ENCODE measurements at places on chromosomes 2 and 18. TPM values are rescaled to one million over a fixed set of nuclear protein-coding genes. Genes with fewer than 3 reads are reported as not detected.
A peak's percentile ranks its signal among the peaks of the same experiment; 100 is the strongest.

DNA sequence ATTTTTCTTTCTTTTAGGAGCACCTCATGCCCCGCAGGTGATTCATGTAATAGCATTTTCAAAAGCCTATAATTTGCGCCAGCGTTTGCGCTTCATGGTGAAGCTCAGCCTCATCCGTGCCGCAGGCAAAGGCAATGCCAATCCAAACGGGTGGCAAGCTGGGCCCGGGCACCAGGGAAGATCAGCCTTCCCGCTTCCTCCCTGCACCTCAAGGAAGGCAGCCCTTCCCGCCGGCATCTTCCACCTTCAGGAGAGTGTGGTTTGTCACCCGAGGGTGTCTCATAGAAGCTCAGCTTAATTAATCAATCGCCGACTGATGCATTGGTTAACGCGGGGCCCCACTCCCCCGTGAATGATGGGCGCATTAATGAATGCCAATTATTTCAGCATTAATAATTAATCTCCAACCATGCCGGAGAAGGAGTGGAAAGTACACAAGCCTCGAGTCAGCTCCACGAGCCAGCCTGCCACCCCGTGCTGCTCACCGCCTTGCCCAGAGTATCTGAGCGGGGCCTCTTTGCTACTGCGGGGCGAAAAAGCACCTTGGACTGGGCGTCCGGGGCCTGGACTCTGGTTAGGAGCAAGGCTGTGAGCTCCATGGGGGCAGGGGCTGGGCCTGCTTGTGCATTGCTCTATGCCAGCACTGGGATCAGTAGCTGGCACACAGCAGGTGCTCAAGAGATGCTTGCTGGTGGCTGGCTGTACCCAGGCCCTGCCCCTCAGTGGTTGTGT, 13.0 kb downstream of the INHBB start:
- DNase-seq = no peak
- no peaks in the 10 kb centered on the region for H3K4me1 ChIP-seq
- H3K4me3 ChIP-seq = no peak overlapping the region
- no peaks in the 10 kb centered on the region for H3K36me3 ChIP-seq

DNA sequence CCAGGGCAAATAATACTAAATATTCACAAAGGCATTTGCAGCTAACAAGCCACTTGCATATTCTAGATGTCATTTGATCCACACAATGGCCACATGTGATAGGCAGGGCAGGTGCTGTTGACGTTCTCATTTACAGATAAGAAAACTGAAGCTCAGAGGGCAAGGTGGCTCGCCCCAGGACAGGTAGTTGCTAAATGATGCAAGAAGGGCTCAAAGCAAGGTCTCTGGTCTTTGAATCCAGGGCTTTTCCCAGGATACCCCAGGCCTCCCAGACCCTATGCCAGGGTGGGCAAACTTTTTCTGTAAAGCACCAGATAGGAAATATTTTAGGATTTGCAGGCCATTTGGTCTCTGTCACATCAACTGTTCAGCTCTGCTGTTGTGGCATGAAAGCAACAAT, 35.1 kb downstream of the LOXHD1 start:
- no peak overlapping the region for H3K27ac ChIP-seq
- no peaks in the 10 kb centered on the region for H3K36me3 ChIP-seq
- no peak overlapping the region for H3K4me3 ChIP-seq
- peaks cover 3% of the 10 kb centered on the region for H3K27me3 ChIP-seq

DNA sequence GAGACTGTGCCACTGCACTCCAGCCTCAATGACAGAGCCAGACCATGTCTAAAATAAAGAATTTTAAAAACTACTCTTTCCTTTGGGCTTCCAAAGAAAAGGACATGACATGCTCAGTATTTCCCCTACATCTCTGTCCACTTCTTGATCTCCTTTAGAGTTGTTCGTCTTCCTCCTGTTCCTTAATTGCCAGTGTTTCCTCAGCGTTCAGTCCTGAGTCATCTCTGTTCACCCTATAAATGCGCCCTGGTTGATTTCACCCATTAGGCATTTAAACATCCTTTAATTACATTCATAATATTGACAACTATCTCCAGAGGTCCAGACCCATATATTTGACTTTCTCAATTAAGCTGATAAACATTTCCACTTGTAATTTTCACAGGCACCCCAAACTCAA, 64.0 kb downstream of the AAK1 start:
- no peak for DNase-seq
- no peak overlapping the region for H3K27ac ChIP-seq
- no peak overlapping the region for H3K4me3 ChIP-seq

GRCh38 chr2:6999211-6999877, 82.1 kb downstream of the RNF144A start:
- H3K4me1 ChIP-seq = no peaks in the 10 kb centered on the region
- DNase-seq = no peak
- no peak overlapping the region for H3K4me3 ChIP-seq
- no peak overlapping the region for H3K27ac ChIP-seq
- no peaks in the 10 kb centered on the region for H3K27me3 ChIP-seq
- no peaks in the 10 kb centered on the region for H3K36me3 ChIP-seq

DNA sequence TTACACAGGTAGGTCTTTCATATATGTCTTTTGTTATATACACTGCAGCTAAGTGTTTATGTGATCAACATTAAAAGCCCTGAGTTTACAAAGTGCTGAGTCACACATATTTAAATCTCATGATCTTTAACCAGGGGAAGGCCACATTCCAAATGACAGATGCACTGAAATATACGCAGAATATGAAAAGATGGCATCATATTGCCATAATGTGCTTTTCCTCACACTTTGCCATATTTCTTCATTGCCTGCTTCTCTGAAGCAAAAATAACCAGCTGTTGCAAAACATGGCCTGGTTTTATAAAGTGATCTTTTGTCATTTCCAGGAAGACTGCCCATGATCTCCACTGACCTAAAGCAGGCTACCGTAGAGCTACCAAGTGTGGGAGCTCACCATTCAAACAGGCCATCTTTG, 93.5 kb upstream of the MAPRE2 start:
- no peaks in the 10 kb centered on the region for H3K27me3 ChIP-seq
- no peak overlapping the region for H3K27ac ChIP-seq
- no peak overlapping the region for H3K4me3 ChIP-seq
- H3K4me1 ChIP-seq = no peaks in the 10 kb centered on the region
- H3K36me3 ChIP-seq = no peaks in the 10 kb centered on the region
- DNase-seq = no peak

GRCh38 chr2:3647831-3648651, 10.0 kb upstream of the ALLC start:
- no peak overlapping the region for H3K27ac ChIP-seq
- DNase-seq = no peak
- no peak overlapping the region for H3K4me3 ChIP-seq
- peaks cover 7% of the 10 kb centered on the region for H3K27me3 ChIP-seq
- H3K4me1 ChIP-seq = peaks cover 7% of the 10 kb centered on the region
- no peaks in the 10 kb centered on the region for H3K36me3 ChIP-seq

DNA sequence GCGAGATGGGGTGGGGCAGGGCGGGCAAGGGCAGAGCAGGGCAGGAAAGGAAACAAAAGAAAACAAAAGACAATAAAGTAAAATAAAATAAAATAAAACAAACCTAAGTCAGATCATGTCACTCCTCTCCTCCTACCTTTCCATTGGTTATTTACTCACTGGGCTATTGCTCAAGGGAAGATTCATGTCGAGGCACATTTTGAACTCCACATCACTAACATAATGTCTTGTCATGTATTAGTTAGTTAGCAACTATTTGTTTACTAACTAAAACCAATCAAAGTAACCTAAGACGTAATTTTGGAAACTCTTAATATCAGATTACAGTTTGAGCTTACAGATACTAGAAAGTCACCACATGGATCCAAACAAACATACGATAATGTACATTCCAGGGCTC, 2.2 kb downstream of the C1D start:
- H3K4me3 ChIP-seq = no peak overlapping the region
- H3K36me3 ChIP-seq = no peaks in the 10 kb centered on the region
- peaks cover 20% of the 10 kb centered on the region for H3K4me1 ChIP-seq
- H3K27ac ChIP-seq = peak overlapping the region; percentile 95

GRCh38 chr2:236601316-236602202, 31.9 kb downstream of the ACKR3 start:
- no peak for DNase-seq
- peaks cover 11% of the 10 kb centered on the region for H3K4me1 ChIP-seq
- no peaks in the 10 kb centered on the region for H3K36me3 ChIP-seq
- peaks cover 4% of the 10 kb centered on the region for H3K27me3 ChIP-seq

DNA sequence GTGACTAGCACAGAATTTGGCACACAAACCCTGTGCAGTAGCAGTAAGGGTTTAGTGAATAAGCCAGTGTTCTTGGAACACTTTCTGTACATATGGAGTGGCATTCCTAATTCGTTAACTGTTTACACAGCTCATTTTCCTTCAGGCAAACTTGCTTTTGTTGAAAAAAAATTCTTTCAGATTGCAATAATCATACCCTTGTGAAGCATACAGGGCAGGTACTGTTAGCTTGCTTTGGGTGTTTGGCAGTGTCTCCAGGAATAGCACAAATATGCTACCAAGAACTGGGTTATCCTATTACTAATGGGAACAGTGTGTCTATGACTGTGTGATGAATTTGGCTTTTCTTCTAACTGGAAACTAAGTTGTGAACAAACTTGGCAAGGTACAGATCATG, 33.4 kb downstream of the UGP2 start:
- peak overlapping the region; percentile 83 for H3K27ac ChIP-seq
- peak overlapping the region; percentile 7 for H3K4me3 ChIP-seq
- H3K36me3 ChIP-seq = peaks cover 13% of the 10 kb centered on the region
- peak; percentile 52 for DNase-seq
- H3K27me3 ChIP-seq = no peaks in the 10 kb centered on the region
- H3K4me1 ChIP-seq = peaks cover 31% of the 10 kb centered on the region

- H3K36me3 ChIP-seq = peaks cover 13% of the 10 kb centered on the region
- H3K4me1 ChIP-seq = peaks cover 15% of the 10 kb centered on the region
- H3K27ac ChIP-seq = no peak overlapping the region
- H3K4me3 ChIP-seq = no peak overlapping the region
- no peaks in the 10 kb centered on the region for H3K27me3 ChIP-seq
- DNase-seq = no peak
Observed at GRCh38 chr18:22935431-22935830, 2.3 kb downstream of the RBBP8 start.

DNA sequence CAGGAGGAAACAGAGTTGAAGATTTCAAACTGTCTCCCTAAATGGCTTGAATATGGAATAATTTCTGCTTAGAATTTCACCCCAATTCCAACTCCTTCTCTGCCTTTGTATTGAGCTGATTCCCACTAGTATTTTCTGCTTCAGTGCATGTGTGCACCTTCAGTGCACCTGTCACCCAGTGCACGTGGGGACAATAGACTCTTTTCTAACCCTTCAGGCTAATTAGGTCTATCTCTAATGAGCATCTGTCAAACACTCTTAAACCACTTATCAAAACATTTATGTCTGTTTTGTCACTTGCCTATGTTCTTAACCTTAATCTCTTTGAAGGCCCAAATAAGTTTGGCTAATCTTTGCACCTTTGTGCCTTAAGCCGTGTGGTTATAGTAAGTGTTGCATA, 232.0 kb upstream of the NETO1 start:
- no peak overlapping the region for H3K27ac ChIP-seq
- H3K4me3 ChIP-seq = no peak overlapping the region
- no peaks in the 10 kb centered on the region for H3K36me3 ChIP-seq
- no peaks in the 10 kb centered on the region for H3K27me3 ChIP-seq

GRCh38 chr2:176407706-176408105, 138.5 kb downstream of the MTX2 start:
- H3K27ac ChIP-seq = no peak overlapping the region

DNA sequence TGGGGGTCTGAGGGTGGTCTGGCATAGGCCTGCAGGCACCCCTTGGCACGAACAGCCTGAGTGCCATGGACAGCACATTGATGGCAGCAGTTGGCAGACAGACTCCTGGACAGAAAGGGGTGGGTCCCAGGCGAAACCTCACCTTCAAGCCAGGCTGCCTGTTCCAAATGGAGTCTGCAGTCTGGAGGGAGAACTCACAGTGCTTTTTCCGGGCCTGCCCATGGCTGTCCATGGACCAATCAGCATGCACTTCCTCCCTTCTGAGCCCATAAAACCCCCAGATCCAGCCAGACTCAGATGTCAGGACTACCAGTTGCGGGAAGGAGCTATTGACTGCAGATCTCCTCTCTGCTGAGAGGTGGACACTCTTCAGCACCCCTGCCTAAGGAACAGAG, 694.6 kb upstream of the ACVR2A start:
- H3K4me3 ChIP-seq = no peak overlapping the region
- H3K27me3 ChIP-seq = no peaks in the 10 kb centered on the region
- peaks cover 12% of the 10 kb centered on the region for H3K4me1 ChIP-seq
- no peaks in the 10 kb centered on the region for H3K36me3 ChIP-seq
- no peak for DNase-seq

GRCh38 chr2:113877711-113878598, 11.9 kb upstream of the ACTR3 start:
- H3K4me1 ChIP-seq = peaks cover 23% of the 10 kb centered on the region
- no peak overlapping the region for H3K4me3 ChIP-seq
- H3K36me3 ChIP-seq = peaks cover 1% of the 10 kb centered on the region
- H3K27ac ChIP-seq = peak overlapping the region; percentile 20
- no peaks in the 10 kb centered on the region for H3K27me3 ChIP-seq
- DNase-seq = no peak

DNA sequence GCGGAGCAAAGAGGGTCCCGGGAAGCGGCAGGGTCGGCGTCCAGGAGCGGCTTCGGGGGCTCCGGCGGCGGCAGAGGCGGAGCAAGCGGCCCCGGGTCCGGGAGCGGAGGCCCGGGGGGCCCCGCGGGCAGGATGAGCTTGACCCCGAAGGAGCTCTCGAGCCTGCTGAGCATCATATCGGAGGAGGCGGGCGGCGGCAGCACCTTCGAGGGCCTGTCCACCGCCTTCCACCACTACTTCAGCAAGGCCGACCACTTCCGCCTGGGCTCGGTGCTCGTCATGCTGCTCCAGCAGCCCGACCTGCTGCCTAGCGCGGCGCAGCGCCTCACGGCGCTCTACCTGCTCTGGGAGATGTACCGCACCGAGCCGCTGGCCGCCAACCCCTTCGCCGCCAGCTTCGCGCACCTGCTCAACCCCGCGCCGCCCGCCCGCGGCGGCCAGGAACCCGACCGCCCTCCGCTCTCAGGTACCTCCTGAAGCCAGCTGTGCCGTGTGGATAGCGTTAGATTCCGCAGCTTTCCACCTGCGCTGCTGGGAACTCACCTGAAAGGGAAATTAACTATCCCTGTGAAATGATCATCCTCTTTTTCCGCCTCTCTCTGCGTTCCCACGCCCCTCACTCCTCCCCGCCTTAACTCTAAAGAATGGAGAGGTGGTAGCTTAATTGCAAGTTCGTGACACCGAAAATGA, 472 bp downstream of the CNOT11 start:
- no peaks in the 10 kb centered on the region for H3K27me3 ChIP-seq
- H3K36me3 ChIP-seq = no peaks in the 10 kb centered on the region
- DNase-seq = no peak
- peak overlapping the region; percentile 84 for H3K27ac ChIP-seq
- peak overlapping the region; percentile 99 for H3K4me3 ChIP-seq

DNA sequence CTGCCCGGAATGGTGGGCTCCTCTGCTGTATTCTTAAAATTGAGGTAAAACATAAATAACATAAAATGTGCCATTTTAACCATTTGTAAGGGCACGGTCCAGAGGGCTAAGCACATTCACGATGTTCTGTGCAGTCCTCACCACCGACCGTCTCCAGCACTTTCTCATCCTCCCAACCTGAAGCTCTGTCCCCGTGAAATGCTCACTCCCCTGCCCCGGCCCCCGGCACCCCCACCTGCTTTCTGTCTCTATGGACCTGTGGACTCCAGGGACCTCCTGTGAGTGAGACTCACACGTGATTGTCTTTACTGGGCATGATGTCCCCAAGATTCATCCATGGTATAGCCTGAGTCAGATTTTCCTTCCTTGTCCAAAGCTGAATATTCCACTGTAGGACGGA, 38.7 kb upstream of the CTDP1 start:
- peaks cover 24% of the 10 kb centered on the region for H3K27me3 ChIP-seq
- H3K4me3 ChIP-seq = no peak overlapping the region
- H3K27ac ChIP-seq = no peak overlapping the region
- H3K36me3 ChIP-seq = no peaks in the 10 kb centered on the region
- H3K4me1 ChIP-seq = no peaks in the 10 kb centered on the region

Gene SPEG
- polyA plus RNA-seq = 18.8 TPM

Gene RFTN2
- 0.18 TPM for polyA plus RNA-seq

Gene PLEK
- 0.28 TPM for polyA plus RNA-seq

Gene L3MBTL4
- polyA plus RNA-seq = 0.15 TPM

Gene POMC
- polyA plus RNA-seq = not detected

Gene IDH1
- 116 TPM for polyA plus RNA-seq

Measured in keratinocyte (primary cell).